ENCODE measurements at places on chromosomes 11 and 22. TPM values are rescaled to one million over a fixed set of nuclear protein-coding genes. Genes with fewer than 3 reads are reported as not detected.

DNA sequence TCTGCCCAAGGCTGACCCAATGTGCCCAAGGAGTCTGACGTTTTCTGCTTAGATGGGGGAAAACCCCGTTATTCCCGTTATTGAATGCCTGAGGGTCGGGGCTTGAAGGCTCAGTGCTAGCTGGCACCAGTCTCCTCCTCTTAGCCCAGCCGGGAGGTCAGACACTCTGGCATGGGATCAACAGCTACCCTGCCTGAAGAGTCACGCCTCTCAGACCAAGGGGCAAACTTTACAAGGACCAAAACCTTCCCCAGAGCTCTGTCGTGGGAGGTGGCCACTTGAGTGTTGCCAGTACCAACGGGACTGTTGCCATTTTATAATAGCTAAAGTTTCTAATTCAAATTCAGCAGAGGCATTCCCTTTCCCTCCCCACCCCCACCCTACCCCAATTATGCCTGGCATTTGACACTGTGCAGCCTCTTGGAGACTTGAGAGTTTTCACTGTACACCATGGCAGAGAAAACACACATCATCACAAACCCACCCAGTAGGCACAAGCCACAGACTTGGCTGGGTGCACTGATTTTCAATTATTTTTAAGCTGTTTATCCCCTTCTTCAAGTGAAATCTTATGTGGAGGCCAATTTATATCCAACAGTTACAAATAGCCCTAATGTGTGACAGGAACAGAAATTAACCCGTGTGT, 137.5 kb upstream of the SYT13 start:
- no peaks in the 10 kb centered on the region for H3K27me3 ChIP-seq
- H3K4me1 ChIP-seq = no peaks in the 10 kb centered on the region

- H3K27ac ChIP-seq = no peak overlapping the region
- H3K36me3 ChIP-seq = peaks cover 14% of the 10 kb centered on the region
- H3K4me3 ChIP-seq = no peak overlapping the region
- peak; percentile 79 for DNase-seq
- H3K27me3 ChIP-seq = no peaks in the 10 kb centered on the region
Observed at GRCh38 chr22:46293577-46294260, 3.0 kb upstream of the GTSE1 start.

- H3K4me3 ChIP-seq = no peak overlapping the region
- no peaks in the 10 kb centered on the region for H3K36me3 ChIP-seq
- peaks cover 26% of the 10 kb centered on the region for H3K4me1 ChIP-seq
Observed at GRCh38 chr22:46173152-46173551, 22.8 kb downstream of the PPARA start.

GRCh38 chr22:42066937-42067336, 3.7 kb downstream of the NAGA start:
- H3K36me3 ChIP-seq = no peaks in the 10 kb centered on the region
- H3K27ac ChIP-seq = no peak overlapping the region
- H3K4me3 ChIP-seq = no peak overlapping the region
- H3K4me1 ChIP-seq = peaks cover 29% of the 10 kb centered on the region

- H3K27me3 ChIP-seq = no peaks in the 10 kb centered on the region
- H3K4me1 ChIP-seq = peaks cover 47% of the 10 kb centered on the region
- no peak for DNase-seq
- H3K27ac ChIP-seq = no peak overlapping the region
Observed at GRCh38 chr11:59610289-59610688, 5.3 kb downstream of the OSBP start.

- no peaks in the 10 kb centered on the region for H3K4me1 ChIP-seq
- DNase-seq = no peak
- H3K27me3 ChIP-seq = no peaks in the 10 kb centered on the region
- H3K4me3 ChIP-seq = no peak overlapping the region
- H3K36me3 ChIP-seq = no peaks in the 10 kb centered on the region
- H3K27ac ChIP-seq = no peak overlapping the region
Observed at GRCh38 chr22:27624705-27625104, 176.9 kb downstream of the MN1 start.

DNA sequence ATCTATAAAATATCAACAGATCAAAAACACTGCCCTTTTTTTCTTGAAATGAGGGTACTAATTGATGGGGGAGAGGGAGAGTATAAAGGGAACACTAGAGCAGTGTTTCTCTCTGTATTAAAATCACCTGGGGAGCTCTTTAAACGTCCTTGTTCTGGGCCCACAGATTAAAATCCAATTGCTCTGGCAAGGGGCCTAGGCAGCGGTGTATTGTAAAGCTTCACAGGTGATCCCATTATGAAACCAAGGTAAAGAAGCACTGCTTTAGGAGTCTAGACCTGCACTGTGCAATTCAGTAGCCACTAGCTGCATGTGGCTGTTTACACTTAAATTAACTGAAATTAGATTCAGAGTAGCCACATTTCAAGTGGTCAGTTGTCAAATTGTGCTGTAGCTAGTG, 3.0 kb downstream of the AQP11 start:
- no peak for DNase-seq
- H3K27me3 ChIP-seq = no peaks in the 10 kb centered on the region
- H3K36me3 ChIP-seq = no peaks in the 10 kb centered on the region
- no peak overlapping the region for H3K27ac ChIP-seq
- H3K4me3 ChIP-seq = no peak overlapping the region
- H3K4me1 ChIP-seq = peaks cover 5% of the 10 kb centered on the region

- peak; percentile 47 for DNase-seq
- H3K27ac ChIP-seq = no peak overlapping the region
- no peak overlapping the region for H3K4me3 ChIP-seq
Observed at GRCh38 chr11:68546555-68546954, 86.0 kb downstream of the PPP6R3 start.

DNA sequence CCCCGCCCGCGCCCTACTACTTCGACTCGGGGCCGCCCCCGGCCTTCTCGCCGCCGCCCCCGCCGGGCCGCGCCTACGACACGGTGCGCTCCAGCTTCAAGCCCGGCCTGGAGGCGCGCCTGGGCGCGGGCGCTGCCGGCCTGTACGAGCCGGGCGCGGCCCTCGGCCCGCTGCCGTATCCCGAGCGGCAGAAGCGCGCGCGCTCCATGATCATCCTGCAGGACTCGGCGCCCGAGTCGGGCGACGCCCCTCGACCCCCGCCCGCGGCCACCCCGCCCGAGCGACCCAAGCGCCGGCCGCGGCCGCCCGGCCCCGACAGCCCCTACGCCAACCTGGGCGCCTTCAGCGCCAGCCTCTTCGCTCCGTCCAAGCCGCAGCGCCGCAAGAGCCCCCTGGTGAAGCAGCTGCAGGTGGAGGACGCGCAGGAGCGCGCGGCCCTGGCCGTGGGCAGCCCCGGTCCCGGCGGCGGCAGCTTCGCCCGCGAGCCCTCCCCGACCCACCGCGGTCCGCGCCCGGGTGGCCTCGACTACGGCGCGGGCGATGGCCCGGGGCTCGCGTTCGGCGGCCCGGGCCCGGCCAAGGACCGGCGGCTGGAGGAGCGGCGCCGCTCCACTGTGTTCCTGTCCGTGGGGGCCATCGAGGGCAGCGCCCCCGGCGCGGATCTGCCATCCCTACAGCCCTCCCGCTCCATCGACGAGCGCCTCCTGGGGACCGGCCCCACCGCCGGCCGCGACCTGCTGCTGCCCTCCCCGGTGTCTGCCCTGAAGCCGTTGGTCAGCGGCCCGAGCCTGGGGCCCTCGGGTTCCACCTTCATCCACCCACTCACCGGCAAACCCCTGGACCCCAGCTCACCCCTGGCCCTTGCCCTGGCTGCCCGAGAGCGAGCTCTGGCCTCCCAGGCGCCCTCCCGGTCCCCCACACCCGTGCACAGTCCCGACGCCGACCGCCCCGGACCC, 17.4 kb upstream of the ACR start:
- H3K27me3 ChIP-seq = peaks cover 5% of the 10 kb centered on the region
- no peaks in the 10 kb centered on the region for H3K36me3 ChIP-seq
- no peak overlapping the region for H3K27ac ChIP-seq
- DNase-seq = no peak

DNA sequence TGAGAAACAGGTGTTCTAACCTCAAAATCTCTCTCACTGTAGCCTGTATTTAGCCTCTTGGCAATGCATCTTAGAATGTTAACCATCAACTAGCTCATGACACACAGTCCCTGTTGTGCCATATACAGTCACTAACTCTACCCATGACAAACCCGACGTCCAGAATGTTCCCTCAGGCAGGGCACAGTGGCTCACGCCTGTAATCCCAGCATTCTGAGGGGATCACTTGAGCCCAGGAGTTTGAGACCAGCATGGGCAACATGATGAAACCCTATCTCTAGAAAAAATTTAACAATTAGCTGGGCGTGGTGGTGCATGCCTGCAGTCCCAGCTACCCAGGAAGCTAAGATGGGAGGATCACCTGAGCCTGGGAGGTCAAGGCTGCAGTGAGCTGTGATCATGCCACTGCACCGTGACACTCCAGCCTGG, 18.2 kb upstream of the CCDC34 start:
- H3K36me3 ChIP-seq = peaks cover 11% of the 10 kb centered on the region
- no peaks in the 10 kb centered on the region for H3K27me3 ChIP-seq
- no peak overlapping the region for H3K27ac ChIP-seq

- peaks cover 49% of the 10 kb centered on the region for H3K4me1 ChIP-seq
- H3K27me3 ChIP-seq = no peaks in the 10 kb centered on the region
- no peaks in the 10 kb centered on the region for H3K36me3 ChIP-seq
- no peak for DNase-seq
Observed at GRCh38 chr11:1920909-1921573, 1.5 kb downstream of the TNNT3 start.

GRCh38 chr11:429931-430456, 11.8 kb downstream of the ANO9 start:
- H3K4me1 ChIP-seq = no peaks in the 10 kb centered on the region
- DNase-seq = no peak
- peaks cover 7% of the 10 kb centered on the region for H3K27me3 ChIP-seq
- H3K4me3 ChIP-seq = no peak overlapping the region

DNA sequence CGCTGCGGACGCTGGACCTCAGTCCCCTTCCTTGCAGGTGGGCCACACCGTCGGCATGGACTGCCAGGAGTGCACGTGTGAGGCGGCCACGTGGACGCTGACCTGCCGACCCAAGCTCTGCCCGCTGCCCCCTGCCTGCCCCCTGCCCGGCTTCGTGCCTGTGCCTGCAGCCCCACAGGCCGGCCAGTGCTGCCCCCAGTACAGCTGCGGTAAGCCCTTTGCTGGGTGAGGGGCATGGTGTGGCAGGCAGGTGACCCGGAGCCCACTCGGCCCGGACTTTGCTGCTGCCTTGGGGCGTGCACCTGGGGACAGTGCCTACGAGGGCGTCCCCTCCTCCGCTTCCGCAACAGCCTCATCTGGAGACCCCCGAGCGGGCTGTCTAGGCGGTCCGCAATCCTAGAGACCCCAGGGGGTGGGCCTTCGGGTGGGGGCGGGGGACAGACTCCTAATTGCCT, 25.4 kb upstream of the MUC5B start:
- H3K27ac ChIP-seq = no peak overlapping the region
- H3K36me3 ChIP-seq = no peaks in the 10 kb centered on the region
- H3K27me3 ChIP-seq = peaks cover 3% of the 10 kb centered on the region
- H3K4me1 ChIP-seq = no peaks in the 10 kb centered on the region

DNA sequence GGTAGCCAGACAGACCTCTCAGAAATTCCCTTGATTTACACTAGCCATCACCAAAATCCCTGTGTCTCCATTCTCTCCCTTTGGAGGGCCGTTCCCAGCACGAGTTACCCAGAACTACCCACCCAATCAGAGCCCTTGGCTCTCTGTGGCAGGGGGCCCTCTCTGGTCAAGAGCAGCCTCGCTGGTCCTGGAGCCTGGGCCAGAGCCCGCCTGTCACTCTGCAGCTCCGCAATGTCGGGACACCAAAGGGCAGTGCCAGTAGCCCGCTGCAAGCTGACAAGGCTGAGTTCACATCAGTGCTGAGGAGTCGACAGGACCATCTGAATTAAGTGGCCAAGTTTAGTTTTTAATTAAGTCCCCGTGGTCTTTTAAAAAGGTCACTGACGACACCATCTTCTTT, 241.6 kb downstream of the ST3GAL4 start:
- no peak for DNase-seq
- no peaks in the 10 kb centered on the region for H3K36me3 ChIP-seq
- no peaks in the 10 kb centered on the region for H3K27me3 ChIP-seq
- no peaks in the 10 kb centered on the region for H3K4me1 ChIP-seq
- no peak overlapping the region for H3K4me3 ChIP-seq
- H3K27ac ChIP-seq = no peak overlapping the region

DNA sequence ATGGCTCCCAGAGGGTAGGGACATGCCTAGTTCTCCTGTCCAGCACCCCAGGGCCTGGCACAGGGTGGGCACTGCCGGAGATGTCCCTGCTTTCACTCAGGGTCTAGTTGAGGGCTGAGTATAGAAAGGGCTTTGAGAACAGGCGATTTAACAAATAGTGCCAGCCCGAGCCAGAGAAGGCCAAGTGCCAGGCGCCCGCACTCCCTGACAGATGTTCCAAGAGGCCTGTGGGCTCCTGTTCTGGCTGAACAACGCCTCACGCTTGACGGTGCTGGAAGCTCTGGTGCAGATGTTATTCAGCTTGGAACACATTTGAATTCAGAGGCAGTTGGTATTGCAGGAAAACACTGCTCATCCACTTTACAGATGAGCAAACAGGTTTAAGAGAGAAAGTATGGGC, 46.5 kb downstream of the NFAM1 start:
- no peaks in the 10 kb centered on the region for H3K4me1 ChIP-seq
- no peak for DNase-seq
- H3K4me3 ChIP-seq = no peak overlapping the region
- no peaks in the 10 kb centered on the region for H3K36me3 ChIP-seq

DNA sequence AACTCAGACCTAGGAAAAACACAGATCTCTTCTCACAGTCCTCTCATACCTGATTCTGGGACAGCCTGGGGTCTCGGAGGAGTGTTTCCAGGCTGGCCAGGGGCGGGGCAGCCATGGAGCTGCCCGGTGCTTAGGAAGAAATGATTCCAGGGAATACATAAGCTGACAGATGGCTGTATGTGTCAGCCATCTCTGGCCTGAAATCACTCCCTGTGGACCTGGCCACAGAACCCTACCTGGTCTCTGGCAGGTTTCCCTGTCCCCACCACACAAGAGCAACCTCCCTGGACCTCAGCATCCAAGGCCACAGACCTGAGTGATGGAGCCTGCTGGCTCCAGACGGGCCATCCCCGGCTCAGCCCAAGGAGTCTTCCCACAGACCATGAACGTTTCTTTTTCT, 10.0 kb downstream of the GGA1 start:
- H3K4me3 ChIP-seq = no peak overlapping the region
- no peaks in the 10 kb centered on the region for H3K27me3 ChIP-seq
- DNase-seq = no peak
- H3K4me1 ChIP-seq = no peaks in the 10 kb centered on the region
- H3K27ac ChIP-seq = no peak overlapping the region

GRCh38 chr22:22168190-22168940, 76.2 kb upstream of the VPREB1 start:
- no peaks in the 10 kb centered on the region for H3K36me3 ChIP-seq
- no peak overlapping the region for H3K4me3 ChIP-seq
- no peaks in the 10 kb centered on the region for H3K4me1 ChIP-seq
- DNase-seq = no peak
- peaks cover 2% of the 10 kb centered on the region for H3K27me3 ChIP-seq
- no peak overlapping the region for H3K27ac ChIP-seq

MS4A12 gene
- not detected for polyA plus RNA-seq

OR6T1 gene
- not detected for polyA plus RNA-seq

LRRC55 gene
- polyA plus RNA-seq = 0.08 TPM

BAIAP2L2 gene
- polyA plus RNA-seq = 0.17 TPM

CTSW gene
- 0.53 TPM for polyA plus RNA-seq

MLC1 gene
- 0.03 TPM for polyA plus RNA-seq

MS4A15 gene
- polyA plus RNA-seq = not detected

TRPC6 gene
- 0.30 TPM for polyA plus RNA-seq

STT3A gene
- 21.5 TPM for polyA plus RNA-seq

SHANK2 gene
- under 0.01 TPM for polyA plus RNA-seq

PIWIL4 gene
- polyA plus RNA-seq = 1.6 TPM

NAV2 gene
- 20.2 TPM for polyA plus RNA-seq

APOA4 gene
- polyA plus RNA-seq = not detected

CCDC86 gene
- polyA plus RNA-seq = 33.3 TPM

Data from heart left ventricle (tissue), 16 donors.